ENCODE measurements at places on chromosomes 6 and 20.

GRCh38 chr6:105181981-105182515, 2.2 kb upstream of the POPDC3 start:
- DNase-seq, result no peak

DNA sequence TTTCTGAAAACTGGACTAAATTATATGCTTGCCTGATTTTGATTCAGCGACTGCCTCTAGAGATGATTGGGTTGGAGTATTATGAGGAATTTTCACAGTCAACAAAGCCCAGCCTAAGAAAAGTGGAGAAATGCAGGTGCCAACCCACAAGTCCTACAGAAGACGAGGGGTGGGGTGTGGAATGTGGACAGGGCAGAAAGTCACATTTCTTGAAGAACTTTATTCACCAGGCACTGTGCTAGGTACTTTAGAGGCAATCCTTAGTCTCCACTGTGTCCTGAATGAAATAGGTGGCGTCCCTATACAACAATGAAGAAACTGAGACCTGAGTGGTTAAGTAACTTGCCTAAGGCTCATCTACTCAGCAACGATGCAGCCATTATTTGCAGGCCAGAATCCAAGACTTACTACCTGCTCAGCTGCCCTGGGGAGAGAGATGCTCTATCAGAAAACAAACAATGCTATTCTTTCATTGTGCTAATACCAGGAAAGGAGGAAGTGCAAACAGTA, 106.3 kb downstream of the RNF144B start:
- no peak for DNase-seq

- DNase-seq, result no peak
These were observed 6.1 kb downstream of the SLC32A1 start for GRCh38 chr20:38730167-38730988.

- peak; percentile 68 for DNase-seq
These were observed at the start of gene ULBP2 for GRCh38 chr6:149941583-149942460. Gene ULBP2 (plus strand): TSS chr6:149942014. CDS start chr6:149942073, 59 bp downstream.

- peak; percentile 64 for DNase-seq
These were observed 185.6 kb downstream of the BMP7 start for GRCh38 chr20:57080796-57081195.

DNA sequence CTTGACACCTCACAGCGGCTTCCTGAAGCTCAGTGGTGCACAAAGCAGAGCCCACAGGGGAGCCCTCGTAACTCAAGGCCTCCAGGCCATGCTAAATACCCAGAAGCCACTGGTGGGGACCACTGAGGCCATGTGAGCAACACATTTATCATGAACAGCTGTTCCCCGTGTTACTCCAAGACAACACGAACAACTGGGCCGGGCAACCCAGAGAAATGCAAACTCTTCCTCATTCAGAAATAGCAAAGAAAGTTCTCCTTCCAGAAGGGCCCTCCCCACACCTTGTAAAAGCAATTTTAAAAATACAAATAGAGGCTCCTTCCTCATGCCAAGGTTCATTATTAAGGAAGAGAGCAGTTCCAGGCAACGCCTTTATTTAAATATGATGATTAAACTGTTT, 36.3 kb upstream of the SLCO4A1 start:
- DNase-seq, result no peak

DNA sequence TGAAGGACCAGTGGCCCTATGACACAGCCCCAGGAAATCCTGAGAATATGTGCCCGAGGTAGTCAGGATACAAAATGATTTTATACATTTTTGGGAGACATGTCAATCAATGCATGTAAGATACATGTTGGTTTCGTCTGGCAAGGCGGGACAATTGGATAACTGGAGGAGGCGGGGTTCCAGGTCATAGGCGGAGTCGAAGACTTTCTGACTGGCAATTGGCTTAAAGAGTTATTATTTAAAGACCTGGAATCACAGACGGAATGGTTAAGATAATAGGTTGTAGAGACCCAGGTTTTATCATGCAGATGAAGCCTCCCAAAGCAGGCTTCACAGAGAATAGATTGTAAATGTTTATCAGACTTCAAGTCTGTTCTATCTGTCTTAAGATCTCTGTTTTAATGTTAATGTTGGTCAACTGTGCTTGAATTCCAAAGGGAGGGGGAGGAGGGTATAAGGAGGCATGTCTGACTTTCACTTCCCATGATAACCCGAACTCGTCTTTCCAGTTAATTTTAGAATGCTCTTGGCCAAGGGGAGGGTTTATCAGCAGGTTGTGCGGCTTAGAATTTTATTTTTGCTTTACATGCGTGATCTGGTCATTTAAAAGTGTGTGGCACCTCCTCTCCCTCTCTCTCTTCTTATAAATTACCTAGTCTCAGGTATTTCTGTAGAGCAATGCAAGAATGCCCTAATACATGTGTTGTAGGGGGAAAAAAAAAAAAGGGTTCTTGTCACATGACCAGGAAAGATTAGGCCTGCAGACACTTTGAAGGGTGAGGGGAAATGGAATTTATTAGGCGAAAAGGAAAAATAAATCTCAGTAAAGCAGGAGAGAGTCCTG, 230.7 kb downstream of the NFATC2 start:
- no peak for DNase-seq

DNA sequence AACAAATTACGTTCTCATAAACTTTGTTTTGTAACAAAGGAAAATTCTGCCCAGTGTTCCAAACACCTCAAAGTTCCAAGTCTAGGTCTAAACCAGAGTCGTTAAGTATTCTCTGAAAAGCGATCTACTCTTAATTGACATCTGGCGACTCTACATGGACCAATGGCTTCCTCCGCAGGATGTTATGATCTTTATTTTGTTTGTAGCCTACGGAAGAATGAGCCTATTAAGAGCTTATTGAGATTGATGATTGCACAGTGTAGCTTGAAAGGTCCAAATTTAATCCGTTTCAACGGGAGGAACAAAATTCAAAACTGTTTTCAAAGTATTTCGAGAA, 61.1 kb downstream of the FAM217A start:
- DNase-seq, result peak; percentile 49

- no peak for DNase-seq
These were observed 40.3 kb downstream of the NCR2 start for GRCh38 chr6:41375598-41376151.

DNA sequence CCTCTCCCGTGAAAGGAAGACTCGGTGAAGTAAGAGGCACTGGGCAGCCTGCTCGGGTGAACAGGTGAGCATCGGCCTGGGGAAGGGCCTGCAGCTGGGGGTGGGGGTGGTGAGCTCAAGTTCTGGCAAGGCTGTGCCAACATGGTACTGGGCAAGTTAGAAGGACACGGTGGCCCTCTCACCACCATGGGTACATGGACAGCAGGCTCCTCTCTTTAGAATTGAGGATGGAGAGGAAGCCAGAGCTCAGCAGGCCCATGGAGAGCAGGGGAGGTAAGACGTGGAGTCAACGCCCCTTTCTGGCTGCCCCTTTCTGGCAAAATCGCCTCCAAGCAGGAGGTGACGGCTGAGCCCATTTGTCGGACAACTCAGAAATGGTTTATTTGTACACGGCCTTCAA, 135.6 kb downstream of the ANKRD60 start:
- no peak for DNase-seq

GRCh38 chr6:50096296-50096695, 46.6 kb upstream of the DEFB112 start:
- DNase-seq, result no peak

DNA sequence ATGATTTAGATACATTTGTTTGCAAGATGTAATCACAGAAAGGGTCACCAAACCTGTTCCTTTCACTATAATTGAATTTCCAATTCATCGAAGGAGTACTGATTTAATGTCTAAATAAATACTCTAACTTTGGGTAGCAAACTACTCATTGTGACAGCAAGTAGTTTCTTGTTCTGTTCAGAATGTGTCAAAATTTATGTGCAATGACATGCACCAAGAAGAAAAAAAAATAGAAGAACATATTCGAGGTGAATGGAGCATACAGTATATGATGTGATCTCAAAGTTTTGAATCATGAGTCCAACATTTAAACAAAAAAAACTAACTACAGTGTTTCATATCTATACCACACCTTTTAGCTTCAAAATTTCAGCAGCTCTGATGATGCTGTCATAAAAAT, 583.6 kb upstream of the MMS22L start:
- no peak for DNase-seq

DNA sequence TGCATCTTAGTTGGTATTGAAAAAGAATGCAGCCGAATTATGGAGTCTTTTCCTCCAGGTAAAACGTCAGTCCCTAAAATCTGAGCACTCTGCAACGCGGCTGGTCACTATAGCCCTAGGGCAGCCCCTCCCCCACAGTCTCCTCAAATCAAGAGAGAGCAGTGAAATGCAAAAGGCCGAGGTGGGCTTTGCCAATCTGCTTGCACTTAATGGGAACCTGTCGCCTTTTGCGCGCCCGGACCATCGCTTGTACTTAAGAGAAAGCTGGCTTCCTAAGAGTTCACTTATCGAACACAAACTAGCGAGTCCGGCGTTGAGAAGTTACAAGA, 447 bp downstream of the MCM3 start:
- peak; percentile 46 for DNase-seq

GRCh38 chr6:41494212-41495110, 51.7 kb upstream of the FOXP4 start:
- no peak for DNase-seq

- DNase-seq, result no peak
These were observed 269.6 kb downstream of the CD109 start for GRCh38 chr6:73965539-73966029.

DNA sequence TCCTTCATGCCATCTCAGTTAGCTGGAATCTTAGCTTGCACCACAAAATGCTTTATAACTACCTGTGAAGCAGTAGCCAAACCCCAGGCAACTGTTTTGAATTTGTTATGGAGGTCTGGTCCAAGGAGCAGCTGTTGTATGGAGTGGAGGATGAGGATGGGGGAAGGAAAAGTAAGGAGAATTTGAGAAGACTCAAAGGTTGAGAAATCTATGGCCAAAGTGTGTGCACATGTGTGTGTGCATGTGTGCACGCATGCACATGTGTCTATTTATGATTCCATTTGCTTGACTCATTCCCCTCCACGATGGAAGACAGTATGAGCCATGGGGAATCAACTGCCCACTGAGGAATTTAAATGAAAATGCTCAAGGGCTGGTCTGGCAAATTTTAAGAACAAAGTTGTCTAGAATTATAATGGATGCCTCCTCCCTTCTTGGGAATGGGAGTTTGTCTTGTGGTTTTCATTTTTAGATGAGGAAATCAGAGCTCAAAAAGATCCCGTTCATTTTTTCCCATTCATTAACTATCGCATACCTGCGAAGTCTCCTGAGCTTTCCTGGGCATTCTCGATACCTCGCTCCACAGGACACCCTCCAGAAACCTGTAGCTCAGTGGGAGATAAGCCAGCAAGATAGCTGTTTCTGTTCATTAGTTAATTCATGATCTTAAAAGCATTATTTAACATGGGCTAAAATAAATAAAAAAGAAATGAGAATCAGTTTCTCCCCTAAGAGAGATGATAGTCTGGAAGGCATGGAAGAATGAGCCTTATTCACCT, 152.3 kb upstream of the NEDD9 start:
- DNase-seq, result no peak

DNA sequence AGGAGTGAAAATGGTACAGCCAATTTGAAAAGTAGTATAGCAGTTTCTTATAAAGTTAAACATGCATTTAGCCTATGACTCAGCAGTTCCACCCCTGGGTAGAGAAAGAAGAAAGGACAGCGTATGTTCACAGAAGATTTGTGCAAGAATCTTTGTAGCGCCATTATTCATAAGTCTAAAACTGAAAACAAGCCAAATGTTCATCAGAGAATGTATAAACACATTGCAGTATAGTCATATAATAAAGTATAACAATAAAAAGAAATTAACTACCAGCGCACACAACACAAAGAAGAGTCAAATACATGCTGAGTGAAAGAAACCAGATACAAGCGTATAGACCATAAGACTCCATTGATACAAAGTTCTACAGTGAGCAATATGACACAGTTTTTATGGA, 294.0 kb downstream of the SAMD5 start:
- DNase-seq, result no peak

GRCh38 chr6:165988302-165988756, 179.3 kb downstream of the TBXT start:
- DNase-seq, result no peak

GRCh38 chr20:1810926-1811620, 84.1 kb upstream of the SIRPA start:
- DNase-seq, result no peak

DNA sequence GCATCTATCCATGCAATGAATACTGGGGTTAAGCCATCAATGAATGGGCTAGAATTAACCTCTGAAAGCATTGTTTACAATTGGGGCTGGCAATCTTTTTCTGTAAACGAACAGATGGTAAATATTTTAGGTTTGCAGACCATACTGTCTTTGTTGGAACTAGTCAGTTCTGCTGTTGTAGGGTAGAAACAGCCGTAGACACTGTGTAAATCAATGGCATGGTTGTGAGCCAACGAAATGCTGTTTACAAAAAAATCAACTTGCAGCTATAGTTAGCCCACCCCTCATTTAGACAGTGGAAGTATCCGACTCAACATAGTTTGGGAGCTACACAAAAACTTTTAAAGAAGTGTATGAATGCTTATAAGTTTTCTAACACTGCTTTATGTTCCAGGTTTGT, 91.5 kb downstream of the BCKDHB start:
- no peak for DNase-seq

DNA sequence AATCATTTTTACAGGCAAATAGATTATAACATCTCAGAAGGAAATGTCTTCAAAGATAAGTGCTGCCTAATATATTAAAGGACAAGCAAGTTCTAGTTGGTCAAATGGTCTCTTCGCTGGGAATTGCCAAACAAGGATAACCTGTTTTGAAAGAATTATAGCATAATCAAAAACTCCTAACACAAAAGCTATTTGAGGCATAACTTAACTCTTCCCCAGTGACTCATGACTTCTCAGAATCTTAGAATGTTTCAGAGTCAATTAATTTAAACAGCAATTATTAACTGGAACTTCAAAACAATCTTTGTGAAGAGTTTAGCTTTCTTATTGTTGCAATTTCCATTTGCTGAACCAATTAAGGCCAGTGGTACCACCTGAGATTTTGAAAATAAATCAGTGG, 126.6 kb downstream of the MTFR2 start:
- no peak for DNase-seq

DNA sequence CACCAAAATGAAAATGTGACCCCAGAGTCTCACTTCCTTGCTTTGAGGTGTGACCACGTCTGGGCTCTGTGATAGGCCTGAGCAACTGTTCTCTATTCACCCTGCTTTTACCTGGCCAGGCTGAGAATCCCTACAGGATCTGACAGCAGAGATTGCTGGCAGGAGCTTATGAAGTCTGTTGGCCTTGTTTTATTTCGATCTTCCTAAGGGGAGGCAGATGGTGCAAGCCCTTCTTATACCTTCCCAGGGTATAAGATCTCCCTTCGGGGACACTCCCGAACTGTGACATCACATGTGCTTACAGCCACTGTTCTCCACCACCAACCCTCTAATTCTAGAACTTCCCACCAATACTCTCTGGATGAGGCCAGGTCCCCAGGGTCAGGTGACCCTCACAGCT, 26.8 kb downstream of the MYT1 start:
- no peak for DNase-seq

GRCh38 chr6:104566411-104566810, 293.3 kb downstream of the HACE1 start:
- DNase-seq, result no peak

- no peak for DNase-seq
These were observed 143.9 kb upstream of the EYA4 start for GRCh38 chr6:133097208-133097607.

GRCh38 chr6:73152556-73152955, 72.7 kb downstream of the KHDC1L start:
- no peak for DNase-seq

GRCh38 chr20:59676126-59676850, 71.9 kb downstream of the PHACTR3 start:
- DNase-seq, result no peak

- DNase-seq, result no peak
These were observed 542.0 kb upstream of the RNF217 start for GRCh38 chr6:124420116-124420840.

- no peak for DNase-seq
These were observed 53.5 kb downstream of the AGPAT4 start for GRCh38 chr6:161220346-161220745.
